ENCODE measurements at places on chromosomes 3 and 15.

- DNase-seq, result no peak
Observed at GRCh38 chr3:1380926-1381646, 288.3 kb downstream of the CNTN6 start.

DNA sequence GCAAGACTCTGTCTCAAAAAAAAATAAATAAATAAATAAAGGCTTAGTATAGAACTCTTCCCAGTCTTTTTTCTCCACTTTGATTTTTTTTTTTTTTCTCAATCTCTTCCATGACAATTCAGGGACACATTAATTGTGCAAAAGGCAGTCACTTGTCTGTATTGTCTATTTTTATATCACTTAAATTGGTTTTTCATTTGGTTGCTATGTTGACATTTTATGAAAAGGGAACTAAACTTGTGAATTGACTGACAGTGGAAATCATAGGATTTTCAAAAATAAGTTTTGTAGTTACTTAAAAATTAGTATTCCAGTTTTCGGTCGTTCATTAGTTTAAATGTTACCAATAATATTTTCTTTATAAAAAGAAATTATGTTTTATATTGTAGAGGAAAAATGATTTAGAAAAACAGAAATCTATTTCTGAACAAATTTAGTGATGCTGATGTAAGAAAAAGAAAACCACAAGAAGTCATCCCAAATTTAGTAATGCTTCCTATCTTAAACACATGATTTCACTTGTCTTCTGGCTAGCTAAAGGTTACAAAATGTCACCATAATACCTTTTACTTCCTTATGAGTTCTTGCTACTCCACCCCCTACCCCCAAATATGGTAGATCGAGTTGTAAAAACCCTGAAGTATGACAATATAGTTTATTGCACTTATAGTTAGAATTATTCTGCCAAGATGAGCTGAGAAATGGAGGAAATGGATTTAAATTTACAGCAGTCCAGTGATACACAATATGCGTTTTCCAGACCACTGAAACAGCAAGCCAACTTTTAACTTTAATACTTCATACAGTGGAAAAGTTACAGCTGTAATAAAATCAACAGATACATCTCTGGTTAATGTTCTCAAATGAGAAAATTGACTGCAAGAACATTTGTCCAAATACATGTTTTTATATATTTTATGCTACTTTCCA is 37.0 kb downstream of the PPARG start:
- DNase-seq, result no peak

GRCh38 chr3:197505796-197506548 is 49.8 kb downstream of the BDH1 start:
- DNase-seq, result no peak

- DNase-seq, result no peak
Observed at GRCh38 chr3:150035301-150035779, 64.6 kb upstream of the PFN2 start.

DNA sequence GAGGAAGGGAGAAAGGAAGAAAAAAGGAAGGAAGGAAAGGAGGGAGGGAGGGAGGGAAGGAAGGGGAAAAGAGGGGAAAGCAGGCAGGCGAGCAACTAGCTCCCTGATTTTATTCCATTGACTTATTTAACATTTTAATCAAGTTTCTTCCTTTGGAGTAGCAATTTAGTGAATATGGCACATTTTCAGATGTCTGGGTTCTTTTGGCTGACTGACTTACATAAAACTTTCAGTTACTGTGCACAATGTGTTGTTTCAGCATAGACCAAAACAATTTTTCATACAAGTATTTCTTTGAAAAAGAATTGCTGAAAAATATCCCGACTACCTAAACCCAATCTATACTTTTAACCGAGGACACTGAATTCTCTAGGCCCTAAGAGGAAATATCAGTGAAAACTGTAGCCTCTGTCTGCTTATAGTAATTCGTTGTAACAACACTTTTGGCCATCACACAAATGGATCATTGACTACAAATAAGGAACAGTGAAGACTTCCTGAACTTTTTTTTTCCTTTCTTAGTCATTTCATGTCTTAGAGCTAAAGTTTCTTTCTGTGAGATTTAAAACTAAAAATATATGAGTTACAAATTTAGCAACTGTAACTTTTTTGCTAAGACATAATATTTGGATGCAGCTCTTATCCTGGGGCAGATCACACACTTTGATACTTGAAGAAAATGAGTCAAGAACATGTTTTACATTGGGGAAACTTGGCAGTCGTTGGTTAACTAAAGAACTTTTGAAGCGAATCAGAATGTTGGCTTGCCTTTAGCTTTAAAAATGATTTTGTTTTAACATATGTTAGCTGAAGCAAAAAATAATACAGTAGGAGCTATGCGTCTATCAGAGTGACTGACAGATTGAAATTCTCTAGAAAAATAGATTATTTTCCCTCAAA is 79.6 kb downstream of the SOX2 start:
- DNase-seq, result no peak

DNA sequence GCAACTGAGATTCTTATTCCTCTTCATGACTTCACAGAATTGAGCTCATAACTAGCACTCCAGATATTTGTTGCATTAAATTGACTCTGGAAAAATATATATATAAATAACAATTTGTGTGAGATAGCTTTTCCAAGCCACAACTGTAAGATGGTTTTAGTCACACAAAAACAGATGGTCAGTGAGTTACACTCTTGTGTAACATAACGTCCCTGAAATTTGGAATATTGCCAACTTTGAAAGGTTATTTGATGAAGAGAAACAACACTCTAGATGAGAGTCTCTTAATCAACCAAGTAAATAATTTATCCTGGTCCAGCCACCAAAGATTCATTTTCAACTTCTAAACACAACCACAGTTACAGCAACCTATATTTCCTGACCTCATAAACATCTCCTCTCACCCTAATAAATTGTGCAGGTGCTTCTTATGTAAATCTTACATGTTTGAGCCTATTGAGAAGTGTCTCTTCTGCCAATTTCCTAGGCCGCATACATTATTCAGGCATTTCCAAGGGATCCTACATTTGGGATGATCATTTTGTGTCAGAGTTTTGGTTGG is 84.9 kb upstream of the ACP3 start:
- peak; percentile 24 for DNase-seq

DNA sequence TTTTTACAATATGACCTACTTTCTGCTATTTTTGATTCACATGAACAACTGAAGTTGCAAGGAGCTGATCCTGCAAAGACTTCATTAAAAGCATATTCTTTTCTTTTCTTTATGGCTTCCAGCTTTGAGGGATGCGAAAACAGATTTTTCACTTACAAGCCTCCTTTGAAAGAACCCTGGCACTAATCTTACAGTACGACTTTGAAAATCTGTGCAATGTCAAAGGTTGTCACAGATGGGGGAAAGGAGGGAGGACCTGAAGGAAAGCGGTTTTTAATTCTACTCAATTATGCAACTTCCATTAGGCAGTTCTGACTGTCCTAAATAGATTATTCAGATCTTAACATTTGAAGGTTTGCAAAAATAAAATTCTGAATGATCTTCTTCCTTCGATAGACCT is 130.5 kb downstream of the TNIK start:
- no peak for DNase-seq

DNA sequence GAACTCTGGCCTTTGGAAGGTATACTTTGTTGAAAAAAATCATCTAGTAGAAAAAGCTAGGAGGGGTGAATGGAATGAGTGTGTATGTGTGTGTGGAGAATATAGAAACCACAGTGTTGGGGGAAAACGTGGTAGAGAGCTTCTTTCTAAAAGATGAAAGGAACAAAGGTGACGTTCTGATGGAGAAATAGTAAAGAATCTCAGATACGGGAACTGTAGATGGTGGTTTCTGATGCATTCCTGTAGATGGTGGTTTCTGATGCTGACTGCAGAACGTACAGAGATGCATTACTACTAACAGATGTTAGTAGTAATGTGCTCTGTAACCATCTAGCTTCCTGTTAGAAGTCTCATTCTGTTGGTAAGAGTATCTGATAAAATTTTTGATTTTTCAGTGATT is 60.2 kb downstream of the VPS8 start:
- DNase-seq, result no peak

DNA sequence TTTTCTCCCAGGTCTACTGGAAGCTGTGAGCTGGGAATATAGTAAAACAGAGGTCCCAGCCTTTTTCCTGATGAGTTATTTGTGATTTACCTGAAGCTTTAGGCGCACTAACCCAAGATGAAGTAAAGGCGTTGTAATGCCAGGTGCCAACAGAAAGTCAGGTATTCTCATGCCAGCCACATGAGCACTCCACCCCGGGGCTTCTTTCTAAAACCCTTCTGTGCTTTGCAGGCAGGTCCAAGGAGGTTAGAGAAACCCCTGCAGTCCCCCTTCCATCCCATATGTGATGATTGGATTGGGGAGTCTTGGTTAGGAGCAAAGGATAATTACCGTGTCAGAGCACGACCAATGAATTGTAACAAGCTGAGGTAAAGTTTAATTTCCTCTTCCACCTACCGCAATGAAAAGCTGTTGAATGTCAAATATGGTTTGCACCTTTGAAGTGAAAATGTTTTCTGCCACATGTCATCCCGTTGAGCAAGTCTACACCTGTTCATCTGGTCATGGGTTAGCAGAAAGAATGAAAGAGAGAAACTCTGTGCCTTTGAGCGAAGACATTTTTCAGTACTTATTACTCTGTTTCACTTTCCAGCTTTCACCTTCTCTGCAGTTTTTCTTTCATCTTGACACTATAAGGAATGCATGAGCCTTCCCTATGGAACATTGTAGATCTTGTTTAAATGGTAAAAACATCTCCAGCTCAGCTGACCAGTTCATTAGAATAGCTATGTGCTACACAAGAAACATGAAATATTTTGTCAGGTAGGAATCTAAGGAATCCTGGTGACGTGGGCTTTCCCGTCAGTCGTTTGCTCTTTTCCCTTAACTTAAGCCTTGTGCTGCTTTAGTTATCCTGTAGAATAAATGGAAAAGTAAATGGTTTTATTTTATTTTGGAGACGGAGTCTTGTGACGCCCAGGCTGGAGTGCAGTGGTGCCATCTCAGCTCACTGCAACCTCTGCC is 204.6 kb upstream of the IL12A start:
- DNase-seq, result no peak

DNA sequence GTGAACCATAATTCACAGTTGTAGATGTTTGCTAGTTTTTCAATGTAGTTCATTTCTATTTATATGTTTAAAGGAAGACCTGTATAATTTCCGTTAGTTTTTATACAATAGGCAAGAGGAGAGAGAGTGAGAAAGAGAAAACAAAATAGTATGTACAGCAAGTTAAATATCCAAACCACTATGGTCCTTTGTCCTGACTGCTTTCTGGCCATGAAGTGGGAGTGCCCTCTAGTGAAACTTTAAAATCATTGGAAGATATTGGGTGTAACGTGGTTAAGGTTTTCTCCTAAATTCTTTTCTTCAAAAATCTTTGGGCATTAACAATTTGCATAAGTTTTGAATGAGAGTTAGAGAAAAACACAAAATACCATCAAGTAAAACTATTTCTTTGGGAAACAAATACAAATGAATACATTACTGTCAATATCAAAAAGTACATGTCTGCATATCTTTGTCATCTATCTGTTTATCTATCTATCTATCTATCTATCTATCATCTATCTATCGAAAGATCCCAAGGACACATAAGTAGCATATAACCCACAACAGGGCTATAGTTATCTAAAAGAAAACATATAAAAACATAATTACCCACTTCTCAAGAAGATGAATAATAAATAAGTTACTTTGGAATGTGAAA is 534.6 kb upstream of the ATP11B start:
- peak; percentile 69 for DNase-seq

GRCh38 chr15:66714543-66714981 is 12.5 kb downstream of the SMAD6 start:
- no peak for DNase-seq

DNA sequence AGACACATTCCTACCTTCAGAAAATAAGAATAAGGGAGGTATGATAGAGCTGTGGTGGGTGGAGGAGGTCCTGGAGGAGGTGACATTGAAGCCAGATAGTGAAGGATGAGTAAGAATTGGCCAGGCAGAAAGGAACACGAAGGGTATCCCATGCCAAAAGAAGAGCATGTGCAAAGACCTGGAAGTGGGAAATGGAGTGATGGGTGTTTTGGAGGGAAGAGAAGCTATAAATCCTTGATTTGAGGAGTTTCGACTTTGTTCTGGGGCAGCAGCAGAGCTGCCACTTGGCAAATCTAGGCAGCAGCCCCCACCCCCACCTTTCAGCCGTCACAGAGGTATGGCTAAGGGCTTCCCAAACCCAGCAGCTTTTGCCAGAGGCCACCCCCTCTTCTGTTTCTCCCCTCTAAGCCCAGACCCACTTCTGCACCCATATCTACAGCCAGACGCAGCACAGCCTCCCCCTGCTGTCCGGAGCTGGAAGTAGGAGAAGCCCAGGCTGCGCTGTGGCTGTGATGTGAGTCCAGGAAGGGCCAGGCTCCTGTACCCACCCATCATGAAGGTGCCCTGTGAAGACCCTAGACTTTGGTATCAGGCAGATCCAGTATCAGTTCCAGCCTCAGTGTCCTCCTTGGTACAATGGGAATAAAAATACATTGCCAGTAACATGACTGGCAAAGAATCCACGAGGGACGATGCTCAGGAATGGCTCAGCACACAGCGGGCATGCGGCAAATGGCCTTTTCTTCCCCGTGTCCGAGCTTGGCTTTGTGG is 188.7 kb upstream of the LINGO1 start:
- DNase-seq, result peak; percentile 67

DNA sequence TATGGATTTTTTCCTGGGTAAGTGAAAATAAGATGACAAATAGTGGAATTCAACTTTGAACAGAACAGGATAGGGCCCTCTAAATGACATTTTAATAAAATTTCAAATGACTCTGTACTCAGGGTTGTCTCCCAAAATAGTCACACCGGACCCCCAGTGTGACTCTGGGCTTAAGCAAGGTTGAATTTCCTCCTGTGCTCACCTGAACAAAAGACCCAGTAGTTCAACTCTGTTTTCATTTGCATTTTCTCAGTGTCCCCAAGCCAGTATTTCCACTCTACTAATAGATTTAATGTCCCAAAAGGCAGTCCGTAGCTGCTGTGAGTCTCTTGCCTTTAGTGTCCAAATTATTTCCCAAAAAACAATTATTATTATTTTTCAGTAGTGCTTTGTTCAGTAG is 296.6 kb downstream of the PLOD2 start:
- DNase-seq, result no peak

- no peak for DNase-seq
Observed at GRCh38 chr3:160577556-160578195, 12.3 kb upstream of the KPNA4 start.

DNA sequence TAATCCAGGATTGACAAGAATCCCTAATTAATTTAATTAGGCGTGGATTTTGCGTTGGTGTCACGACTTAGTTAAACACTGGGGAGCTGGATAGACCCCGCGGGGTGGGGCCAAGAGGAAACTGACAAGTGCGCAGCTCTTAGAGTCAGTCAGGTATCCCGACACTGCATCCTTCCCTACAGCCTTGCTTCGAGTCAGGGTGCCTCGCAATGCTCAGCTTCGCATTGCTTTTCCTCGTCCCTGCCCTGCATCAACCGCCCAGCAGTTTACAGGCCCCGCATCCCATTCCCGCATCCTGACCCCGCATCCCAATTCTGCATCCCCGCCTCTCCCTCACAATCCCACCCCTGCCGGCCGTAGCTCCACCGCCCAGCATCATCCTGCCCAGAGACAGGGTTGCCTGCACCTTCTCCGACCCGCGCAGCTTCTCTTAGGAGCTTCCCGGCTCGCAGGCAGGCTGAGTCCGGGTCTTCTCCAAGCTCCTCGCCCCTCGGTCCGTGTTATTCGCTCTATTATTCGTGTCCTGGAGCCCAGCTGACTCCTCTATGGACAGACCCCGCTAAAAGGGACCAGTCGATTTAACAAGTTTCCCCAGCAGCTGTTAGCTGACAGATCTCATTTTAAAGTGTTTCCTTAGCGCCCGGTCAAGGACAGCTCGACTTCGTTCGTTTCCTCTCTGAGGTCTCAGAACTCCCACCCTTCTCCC is 699 bp upstream of the SHOX2 start:
- peak; percentile 53 for DNase-seq

- DNase-seq, result no peak
Observed at GRCh38 chr3:31777092-31777491, 204.0 kb downstream of the OSBPL10 start.
